ENCODE measurements at places on chromosomes 11 and 22.

- no peak for DNase-seq
Measured at GRCh38 chr11:95700471-95700817, 89.1 kb downstream of the FAM76B start.

GRCh38 chr11:867856-868358, 25.3 kb downstream of the TSPAN4 start:
- DNase-seq = no peak

- DNase-seq = no peak
Measured at GRCh38 chr11:44157019-44157418, 61.5 kb downstream of the EXT2 start.

DNA sequence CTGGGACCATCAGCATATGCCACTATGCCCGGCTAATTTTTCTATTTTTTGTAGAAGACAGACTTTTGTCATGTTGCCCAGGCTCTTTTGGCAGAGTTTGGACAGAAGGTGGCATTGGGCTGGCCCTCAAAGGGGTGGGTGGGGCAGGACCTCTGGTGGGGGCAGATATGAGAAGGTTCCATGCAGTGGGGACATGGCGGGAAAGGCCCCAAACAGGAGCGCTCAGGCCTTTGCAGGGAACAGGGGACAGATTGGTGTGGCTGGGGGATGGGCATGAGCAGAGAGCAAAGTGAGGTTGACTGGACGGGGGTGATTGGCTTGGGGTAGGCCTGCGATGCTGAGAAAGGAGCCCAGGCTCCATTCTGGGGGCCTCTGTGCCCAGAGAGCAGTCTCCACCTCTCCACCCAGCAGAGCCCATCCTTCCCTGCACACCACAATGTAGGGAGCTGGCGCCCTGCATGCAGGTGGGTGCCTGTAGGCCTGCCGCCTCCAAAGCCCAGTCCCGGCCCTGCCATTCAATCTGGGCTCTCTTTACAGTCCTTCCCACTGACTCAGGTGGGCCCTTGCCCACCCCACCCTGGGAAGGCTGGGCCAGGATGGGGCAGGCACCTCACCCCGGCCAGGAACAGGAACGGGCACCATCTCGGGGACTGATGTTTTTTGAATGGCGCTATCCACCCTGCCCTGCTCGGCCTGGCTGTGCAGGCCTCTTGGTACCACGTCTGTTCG, 98.7 kb downstream of the MORC2 start:
- DNase-seq = no peak

GRCh38 chr11:17609291-17610084, 62.4 kb downstream of the OTOG start:
- no peak for DNase-seq

DNA sequence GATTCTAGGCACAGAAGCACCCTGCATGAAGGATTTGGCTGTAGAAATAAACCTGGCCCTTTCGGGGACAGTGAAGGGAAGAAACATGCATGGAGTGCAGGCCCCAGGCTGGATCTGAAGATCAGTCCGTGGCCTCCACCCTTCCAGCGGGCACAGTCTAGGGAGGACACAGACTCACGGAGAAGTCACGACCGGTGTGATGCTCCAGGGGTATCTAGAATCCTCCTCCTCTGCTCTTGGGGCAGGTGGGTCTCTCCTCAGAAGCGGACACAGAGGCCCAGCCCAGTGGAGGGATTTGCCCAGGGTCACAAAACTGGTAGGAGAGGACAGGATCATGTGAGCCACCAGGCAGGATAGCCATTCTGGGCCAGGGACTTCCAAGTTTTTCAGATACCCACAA, 22.4 kb downstream of the SLCO2B1 start:
- no peak for DNase-seq

GRCh38 chr11:27688076-27688475, 12.2 kb downstream of the BDNF start:
- DNase-seq = no peak

- no peak for DNase-seq
Measured at GRCh38 chr11:67370351-67371076, 2.9 kb downstream of the CLCF1 start.

- no peak for DNase-seq
Measured at GRCh38 chr11:126963603-126964363, 36.8 kb downstream of the KIRREL3 start.

- no peak for DNase-seq
Measured at GRCh38 chr11:65132988-65133700, 1.2 kb downstream of the SYVN1 start.

- no peak for DNase-seq
Measured at GRCh38 chr11:27451244-27451965, 21.2 kb downstream of the LGR4 start.

DNA sequence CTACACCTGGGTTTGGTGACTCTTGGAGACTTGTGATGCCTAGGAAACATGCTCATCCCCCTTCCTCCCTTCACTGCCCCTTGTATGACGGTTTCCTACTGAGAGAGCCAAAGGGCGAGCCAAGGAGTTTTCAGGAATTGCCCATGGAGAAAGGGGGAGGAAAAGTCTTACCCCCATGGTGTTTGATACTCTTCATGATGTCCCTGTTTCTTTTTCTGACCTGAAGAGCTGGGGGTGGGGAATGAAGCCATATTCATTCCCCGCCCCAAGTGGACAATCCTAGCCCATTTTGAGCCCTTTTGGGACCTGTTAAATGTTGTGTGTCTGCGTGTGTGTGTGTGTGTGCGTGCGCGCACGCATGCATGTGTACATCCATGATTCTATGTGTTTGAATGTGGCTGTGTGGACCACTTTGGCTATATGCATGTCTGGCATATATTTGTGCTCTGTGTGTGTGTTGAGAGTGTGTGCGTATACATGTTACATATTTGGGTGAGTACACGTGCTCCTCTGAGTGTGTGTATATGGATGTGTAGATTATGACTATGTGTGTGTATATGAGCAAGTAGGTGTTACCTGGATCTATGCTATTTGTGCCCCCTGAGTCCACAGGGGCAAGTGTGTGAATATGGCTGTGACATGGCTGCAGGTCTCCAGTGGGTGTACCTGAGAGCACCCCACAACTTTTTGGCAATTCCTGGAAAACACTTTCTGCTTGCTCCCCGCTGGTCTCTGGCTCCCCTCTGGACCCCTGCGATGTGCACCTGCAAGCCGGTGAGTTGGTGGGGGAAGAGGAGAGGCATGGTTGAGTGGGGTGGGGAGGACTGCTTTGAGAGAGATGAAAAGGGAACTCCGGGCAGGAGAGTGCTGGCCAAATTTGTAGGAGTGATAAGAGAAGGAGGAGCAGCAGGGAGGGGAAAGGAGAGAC, 24.6 kb downstream of the OTOG start:
- no peak for DNase-seq

- DNase-seq = no peak
Measured at GRCh38 chr11:47503227-47503626, 49.7 kb downstream of the CELF1 start.

GRCh38 chr22:49583886-49584505, 243.7 kb downstream of the BRD1 start:
- no peak for DNase-seq

DNA sequence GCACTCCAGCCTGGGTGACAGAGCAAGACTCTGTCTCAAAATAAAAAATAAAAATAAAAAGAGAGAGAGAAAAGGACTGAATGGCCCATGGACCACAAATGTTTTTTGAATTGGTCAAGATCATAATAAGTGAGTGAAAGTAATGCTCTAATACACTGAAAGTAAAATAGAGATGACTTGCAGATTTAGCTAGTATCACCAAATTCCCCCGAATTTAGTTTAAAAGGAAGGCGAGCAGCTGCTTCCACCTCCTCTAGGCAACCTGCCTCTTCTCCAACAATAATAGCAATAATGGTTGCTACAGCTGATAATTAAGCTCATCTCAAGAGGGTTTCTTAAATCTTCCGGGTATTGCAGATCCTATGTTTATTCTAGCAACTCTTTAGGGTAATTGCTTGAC, 36.8 kb downstream of the CELF1 start:
- DNase-seq = no peak

GRCh38 chr11:84969103-84969502, 658.0 kb downstream of the DLG2 start:
- no peak for DNase-seq

- no peak for DNase-seq
Measured at GRCh38 chr11:69211920-69212797, 56.4 kb downstream of the SMIM38 start.

DNA sequence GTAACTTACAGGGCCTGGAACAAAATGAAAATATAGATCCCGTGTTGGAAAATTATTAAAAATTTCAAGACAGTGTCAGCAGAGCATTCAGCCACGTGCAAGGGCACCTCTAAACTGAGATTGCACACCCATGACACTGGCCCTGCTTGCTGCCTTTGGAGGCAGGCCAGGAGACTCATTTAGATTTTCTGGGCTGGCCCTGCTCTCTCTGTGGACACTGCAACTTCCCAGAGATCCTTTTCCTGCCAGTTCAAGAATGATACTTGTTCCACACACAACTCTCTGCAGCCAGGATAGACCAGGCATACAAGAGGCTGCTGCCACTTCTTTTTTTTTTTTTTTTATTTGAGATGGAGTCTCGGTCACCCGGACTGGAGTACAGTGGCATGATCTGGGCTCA, 56.7 kb upstream of the PTPRJ start:
- DNase-seq = no peak

DNA sequence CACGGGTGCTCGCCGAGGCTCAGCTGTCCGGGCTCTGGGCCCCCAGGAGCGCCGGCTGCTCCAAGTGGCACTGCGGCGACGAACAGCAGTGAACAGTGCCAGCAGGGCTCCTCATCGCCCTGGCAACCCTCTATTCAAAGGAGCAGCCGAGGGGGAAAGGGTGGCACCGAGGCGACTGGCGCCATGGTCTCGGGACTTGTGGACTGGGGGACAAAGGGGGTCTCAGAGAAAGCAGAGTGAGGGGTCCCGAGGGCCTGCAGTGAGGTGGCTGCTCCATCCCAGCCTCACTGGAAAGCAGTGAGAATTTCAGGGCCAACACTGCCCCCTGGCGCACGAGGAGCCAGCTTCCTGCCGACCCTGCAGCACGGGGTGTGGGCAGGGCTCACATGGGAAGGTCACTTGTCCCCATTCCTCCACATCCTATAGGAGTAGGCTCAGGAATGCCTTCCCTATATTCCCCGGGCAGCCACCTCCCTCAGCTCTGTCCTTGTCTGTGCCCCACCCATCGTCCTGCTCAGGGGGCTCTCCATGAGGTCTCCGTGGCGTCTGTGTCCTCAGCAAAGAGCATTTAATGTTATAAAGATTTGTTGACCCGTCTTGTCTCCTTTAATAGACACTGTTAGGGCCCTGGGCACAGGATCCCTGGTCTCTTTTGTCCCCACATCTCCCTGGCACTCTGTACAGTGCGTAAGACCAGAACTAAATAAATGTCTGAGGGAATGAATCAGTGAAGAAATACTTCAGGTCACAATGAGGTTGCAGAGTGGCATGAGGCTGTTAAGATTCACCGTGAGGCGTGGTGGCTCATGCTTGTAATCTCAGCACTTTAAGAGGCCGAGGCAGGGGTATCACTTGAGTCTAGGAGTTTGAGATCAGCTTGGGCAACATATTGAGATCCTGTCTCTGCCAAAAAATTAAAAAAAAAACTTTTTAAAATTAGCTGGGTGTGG, 26.4 kb downstream of the LRFN4 start:
- peak; percentile 84 for DNase-seq

DNA sequence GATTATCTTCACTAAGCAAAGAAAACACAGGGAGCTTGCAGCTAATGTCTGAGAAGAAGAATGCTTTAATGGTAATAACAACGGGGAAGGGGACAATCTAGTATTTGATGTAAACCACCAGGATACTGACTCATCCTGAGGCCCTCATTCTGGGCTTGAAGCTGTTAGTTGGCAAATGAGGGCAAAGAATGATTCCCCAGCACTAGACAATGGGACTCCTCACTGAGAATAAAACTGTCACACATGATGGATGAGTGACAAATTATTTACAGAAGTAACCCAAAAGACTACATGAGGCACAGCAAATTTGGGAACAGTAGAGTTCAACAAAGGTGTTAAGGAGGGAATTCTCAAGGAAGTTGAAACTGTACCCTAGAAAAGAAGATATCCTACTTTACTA, 76.3 kb downstream of the FAM168A start:
- no peak for DNase-seq

DNA sequence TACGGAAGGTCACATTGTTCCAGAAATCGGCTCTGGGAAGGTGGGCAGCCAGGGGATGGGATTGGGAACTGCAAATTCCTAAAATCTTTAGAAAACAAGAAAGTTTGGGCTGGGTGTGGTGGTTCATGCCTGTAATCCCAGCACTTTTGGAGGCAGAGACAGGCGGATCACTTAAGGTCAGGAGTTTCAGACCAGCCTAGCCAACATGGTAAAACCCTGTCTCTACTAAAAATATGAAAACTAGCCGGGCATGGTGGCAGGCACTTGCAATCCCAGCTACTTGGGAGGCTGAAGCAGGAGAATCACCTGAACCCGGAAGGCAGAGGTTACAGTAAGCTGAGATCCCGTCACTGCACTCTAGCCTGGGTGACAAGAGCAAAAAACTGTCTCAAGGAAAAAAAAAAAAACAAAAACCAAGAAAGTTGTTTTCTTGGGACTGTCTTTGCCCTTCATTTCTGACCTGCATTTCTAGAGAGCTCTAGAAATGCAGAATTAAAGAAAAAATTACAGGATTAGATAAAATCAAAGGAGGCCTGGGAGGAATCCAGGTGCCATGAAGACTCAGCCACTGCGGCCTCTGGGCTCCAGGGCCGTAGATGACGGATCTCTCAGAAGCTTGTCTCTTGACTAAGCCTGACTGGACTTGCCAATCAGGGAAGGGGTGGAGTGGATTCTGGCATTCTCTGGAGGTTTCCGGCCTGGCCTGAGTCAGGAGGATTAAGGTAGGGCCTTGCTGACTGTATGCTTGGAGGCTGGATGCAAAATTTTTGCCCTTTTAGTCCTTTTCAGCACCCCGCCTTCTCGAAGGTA, 5.3 kb upstream of the MALAT1 start:
- peak; percentile 90 for DNase-seq

GRCh38 chr22:45240104-45240809, 437 bp downstream of the KIAA0930 start:
- DNase-seq = no peak

DNA sequence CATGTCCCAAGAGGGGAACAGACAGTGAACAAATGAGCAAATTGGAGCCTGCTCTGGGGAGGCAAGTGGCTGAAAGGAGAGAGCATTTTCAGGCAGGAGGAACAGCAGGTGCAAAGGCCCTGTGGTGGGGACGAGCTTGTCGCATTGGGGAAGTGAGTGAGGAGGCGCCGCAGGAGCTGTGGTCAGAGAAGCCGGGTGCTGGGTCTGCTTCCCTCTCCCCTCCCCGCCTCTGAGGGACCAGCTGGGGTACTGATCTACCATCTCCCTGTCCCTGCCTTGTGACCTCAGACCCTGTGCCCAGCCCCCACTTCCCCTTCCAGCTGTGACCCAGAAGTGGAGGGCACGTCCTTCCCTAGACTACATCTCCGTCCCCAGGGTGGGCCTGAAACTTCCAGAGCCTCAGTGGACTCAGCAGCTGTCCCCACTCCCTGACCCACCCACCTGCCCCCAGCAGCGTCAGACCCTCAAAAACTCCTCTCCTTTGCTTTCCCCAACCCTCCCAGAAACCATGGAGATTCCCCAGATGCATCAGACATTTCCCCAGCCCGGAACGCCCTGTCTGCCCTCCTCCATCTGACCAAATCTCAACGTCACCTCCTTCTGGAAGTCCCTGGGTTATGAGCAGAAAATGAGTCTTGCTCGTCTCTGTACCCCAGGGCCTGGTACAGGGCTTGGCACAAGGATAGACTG, 19.7 kb upstream of the PDGFB start:
- no peak for DNase-seq
